Stimulated activated CD4-positive, alpha-beta T cell treated with anti-CD3 and anti-CD28 coated beads, TNF-alpha, amount 100 ng/mL, for 4 hours (primary cell): ENCODE measurements at places on chromosomes 7 and 10.
A peak's percentile ranks its signal among the peaks of the same experiment; 100 is the strongest.

DNA sequence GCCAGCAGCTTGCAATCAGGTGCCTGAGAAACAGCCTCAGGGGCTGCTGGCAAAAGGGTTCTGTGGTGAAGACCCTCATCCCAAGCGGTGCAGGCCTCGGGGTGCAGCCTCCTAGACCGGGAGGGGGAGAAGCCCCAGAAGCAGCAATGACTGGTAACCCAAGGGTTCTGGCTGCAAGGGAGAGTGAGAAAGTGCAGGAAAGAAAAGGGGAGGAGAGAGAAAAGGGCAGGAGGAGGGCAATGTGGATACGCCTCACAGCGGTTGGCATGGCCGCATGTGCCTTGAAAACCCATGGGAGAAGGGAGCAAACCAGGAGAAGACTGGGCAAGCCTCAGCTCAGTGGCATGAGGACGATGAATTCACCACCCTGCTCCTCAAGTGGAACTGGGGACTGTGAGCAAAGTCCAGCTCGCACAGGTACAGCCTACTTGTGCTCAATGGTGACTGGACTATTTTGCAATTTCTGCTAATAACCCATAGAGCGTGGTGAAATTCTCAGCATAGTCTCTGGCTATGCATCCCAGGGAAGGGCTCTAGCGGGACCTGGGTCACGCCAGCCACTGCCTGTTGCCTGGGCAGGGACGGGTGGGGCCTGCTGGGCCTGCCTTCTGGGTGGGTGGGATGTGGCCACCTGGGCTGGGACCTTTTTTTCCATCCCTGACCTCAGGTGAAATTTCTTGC, 6.2 kb downstream of the CLRN3 start:
- no peak for DNase-seq

GRCh38 chr7:141302617-141303016, 228.8 kb downstream of the TMEM178B start:
- no peak for DNase-seq

DNA sequence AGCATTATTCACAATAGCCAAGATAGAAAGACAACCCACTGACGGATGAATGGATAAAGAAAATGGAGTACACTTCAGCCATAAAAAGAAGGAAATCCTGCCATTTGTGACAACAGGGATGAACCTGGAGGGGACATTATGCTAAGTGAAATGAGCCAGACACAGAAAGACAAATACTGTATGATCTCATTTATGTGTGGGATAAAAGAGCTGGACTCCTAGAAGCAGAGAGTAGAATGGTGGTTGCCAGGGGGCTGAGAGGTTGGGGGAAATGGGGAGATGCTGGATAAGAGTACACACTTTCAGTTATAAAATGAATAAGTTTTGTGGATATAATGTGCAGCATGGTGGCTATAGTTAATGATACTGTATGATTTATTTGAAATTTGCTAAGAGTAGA, 124.4 kb downstream of the SEC23IP start:
- DNase-seq, result no peak

- peak; percentile 6 for DNase-seq
These were observed 613 bp downstream of the OAT start for GRCh38 chr10:124417895-124418725.

- no peak for DNase-seq
These were observed 43.7 kb downstream of the DNAJB9 start for GRCh38 chr7:108613147-108613948.

DNA sequence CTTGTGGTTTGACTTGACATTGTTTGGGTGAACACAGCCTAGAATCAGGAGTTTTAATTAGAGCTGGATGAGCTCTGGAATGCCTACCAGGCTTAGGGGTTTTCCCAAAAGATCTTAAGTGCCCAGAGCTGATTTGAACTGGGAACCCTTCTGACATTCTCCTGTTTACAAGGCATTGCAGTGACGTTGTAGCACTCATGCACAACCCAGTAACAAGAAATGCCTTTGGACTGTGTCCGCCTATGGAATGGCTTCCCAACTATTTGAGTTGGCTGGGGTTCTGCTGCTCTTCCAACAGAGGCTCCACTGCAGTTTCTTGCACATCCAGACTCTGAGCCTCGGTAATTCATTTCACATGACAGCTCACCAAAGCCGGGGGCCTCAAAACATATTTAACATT, 76.7 kb upstream of the MKX start:
- DNase-seq, result no peak

DNA sequence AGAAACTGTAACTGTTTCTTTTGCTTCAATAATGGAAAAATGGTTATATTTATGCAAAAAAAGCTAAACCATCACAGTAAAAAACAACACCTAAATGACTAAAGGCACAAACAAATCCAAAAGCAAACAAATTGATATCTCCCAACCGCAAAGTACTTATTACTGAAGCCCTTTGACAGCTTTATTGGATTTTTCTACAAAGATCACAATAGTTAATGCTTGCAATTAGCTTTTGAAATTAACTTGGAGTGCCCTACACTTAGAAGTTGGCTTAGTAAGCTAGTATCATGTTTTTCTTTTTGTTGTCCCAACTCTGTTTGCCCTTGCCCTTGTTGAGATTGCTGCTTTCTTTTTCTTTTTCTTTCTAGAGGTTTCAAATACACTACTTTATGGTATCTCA, 257.5 kb downstream of the INHBA start:
- DNase-seq, result no peak
